ENCODE measurements at places on chromosomes 16 and 17. TPM values are rescaled to one million over a fixed set of nuclear protein-coding genes. Genes with fewer than 3 reads are reported as not detected.

GRCh38 chr16:22307838-22308237, 10.6 kb downstream of the POLR3E start:
- DNase-seq = no peak

DNA sequence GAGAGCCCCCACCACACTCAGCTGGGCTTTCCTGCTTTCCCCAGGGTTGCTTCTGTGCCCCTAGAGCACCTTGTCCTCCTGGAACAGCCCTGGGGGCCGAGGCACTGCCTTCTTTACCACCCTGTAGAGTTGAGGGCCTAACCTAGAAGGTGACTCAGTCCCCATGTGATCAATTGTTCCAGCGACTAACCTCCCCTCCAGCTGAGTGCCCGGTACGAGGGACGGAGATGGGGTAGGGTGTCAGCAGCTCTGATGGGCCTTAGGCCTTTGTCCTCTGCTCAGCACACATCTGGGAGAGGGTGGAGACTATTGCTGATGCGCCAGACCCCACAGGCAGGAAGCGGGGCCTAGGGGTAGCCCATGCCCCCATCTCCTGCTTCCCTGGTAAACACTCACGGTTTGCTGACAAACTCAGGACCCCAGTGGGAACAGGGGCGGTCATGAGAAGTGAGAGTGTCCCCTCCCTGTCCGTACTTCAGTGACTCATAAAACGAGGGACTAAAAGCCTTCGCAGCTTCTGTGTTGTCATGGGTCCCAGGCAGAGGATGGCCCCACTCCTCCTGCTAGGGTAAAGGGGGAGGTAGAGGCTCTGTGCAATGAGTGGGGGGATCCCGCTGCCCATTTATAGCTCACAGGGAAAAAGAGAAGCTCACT, 33.1 kb downstream of the NECAB2 start:
- no peak for DNase-seq

DNA sequence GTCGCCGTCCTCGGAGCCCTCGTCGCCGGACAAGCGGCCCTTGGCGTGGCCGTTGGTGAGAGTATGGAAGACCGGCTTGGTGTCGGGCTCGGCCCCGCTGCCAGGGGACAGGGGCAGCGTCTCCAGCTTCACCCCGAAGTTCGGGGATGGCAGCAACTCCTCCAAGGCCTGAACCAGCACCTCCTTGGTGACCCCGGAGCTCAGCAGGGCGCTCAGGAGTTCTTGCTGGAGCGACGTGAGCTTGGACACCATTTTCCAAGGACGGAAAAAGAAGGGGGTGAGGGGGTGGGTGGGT, 279 bp downstream of the HNF1B start:
- no peak for DNase-seq

Gene KCNG4
- total RNA-seq = not detected

Gene PITPNM3
- 0.50 TPM for total RNA-seq

Gene ENPP7
- not detected for total RNA-seq

Measured in CD4-positive, alpha-beta memory T cell (primary cell).